Naive thymus-derived CD4-positive, alpha-beta T cell (primary cell): ENCODE measurements at places on chromosomes 7 and 10. TPM values are rescaled to one million over a fixed set of nuclear protein-coding genes. Genes with fewer than 3 reads are reported as not detected.

DNA sequence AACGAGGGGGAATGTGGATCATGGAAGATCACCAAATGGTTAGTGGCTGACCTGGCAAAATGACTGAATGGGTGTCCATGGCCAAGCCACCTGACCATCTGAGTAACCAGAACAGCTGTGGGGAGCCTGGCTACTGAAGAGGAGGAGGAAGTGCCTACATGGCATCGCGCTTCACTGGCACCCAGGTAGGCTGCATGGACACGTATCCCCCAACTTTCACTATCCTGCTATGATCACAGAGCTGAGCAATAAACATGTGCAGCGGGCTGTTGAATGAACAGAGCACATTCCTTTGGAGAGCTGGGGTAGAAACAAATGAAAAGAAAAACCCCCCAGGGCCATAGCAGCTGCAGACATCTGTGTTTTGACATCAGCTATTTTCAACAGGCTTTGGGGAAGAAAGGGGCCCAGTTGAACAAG is 6.5 kb downstream of the AKR1B1 start:
- no peak for DNase-seq

- DNase-seq: no peak
Observed at GRCh38 chr10:89351412-89351779, 23.6 kb downstream of the IFIT3 start.

NPFFR1 gene
- 0.05 TPM for total RNA-seq

DNA sequence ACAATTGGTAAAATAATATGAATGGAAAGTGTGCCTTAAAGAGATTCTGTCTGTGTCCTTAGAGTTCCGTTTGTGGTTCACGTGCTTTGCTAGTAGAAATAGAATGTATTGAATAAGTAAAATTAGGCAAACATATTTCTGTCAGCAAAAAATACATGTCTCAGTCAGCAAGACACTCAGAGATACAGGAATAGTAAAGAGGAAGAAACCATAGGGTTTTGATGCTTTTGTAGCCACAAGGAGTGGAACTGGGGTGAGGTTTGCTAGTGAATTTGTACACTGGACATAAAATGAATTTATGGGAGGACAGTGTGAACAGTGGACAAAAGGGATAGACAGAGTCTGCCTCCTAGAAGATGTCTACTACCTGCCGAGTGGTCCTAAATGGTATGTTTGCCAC is 289.2 kb upstream of the NRP1 start:
- no peak for DNase-seq

- no peak for DNase-seq
Observed at GRCh38 chr7:133601617-133602016, 348.7 kb downstream of the EXOC4 start.

DNA sequence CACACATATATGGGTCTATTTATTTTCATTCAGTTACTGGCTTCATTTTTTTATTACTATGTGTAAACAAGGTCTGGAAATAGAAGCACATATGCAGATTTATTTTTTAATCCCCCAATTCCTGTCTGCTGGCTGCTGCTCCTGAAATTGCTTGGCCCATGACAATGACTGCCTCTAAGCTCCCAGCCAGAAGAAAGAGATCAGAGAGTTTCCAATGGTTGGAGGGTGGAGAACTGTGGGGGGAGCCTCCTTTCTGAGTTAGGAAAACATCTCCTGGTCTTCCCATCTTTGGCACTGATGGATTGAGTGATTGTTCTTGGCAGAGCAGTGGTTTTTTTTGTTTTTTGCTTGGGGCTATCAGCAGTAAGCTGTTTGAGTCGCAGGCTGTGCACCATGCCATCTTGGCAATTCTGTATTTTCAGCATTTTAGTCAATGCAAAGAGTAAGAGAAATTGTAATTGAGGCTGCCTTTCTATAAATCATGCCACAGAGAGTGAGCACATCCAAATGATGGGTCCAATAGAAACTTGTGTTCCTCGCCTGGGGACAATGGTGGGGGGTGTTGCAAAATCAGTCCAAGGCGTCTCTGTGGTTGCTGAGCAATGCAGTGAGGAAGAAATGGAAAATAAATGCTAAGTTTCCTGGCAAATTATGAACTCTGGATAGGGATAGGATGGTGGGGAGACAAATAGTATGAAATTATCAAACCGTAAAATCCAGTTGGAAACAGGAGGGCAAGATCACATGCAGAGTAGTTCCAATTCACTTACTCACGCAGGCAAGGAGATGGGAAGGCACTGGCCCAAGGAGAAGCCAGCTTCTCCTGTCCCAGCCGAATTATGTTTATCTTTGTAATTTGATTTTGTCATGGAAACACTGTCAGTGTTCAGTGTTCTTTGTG is 382.4 kb downstream of the SORCS3 start:
- no peak for DNase-seq

DNA sequence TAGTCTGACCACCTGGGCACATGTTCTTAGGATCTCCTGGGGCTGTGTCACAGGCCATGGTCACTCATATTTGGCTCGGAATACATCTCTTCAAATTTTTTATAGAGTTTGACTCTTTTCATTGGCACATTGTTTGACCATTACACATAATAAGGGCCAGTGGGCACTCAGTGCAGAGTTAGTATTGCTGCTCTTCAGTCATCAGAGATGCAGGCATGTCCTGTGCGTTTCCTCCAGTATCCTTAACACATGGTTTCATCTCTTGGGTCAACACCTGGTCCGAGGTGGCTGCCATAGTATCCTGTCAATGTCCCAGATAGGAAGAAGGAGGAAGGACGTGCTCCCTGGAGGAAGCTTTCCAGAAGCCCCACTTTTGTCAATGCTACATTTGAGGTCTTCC is 125.0 kb downstream of the FAM107B start:
- DNase-seq: no peak

GRCh38 chr7:131773413-131773812 is 217.0 kb upstream of the PODXL start:
- DNase-seq: no peak

FGFR2 gene
- not detected for total RNA-seq

CCT6A gene
- total RNA-seq: 38.7 TPM

ASB4 gene
- not detected for total RNA-seq

DNA sequence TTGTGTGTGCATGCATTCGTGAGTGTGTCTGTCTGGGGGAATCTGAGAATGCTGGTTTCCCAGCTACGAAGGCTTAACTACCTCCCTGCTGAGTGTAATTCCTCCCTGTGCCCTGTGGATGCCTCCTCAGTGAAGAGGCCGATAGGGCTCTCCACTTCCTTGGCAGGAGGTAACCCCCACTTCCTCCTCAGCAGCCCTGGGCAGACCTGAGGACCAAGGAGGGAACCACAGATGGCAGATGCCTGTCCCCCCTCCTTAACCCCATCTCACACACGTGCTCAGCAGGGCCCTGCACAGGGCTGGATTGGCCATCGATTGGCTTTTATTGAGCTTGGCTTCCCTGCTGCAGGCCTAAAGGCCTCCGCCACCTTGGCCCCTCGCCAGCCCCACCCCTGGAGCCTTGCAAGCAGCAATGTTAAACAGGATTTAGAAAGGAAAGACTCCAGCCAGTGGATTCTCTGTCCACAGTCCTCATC is 45.6 kb upstream of the LRRC4 start:
- DNase-seq: no peak

- peak; percentile 53 for DNase-seq
Observed at GRCh38 chr7:2982831-2983230, 60.8 kb downstream of the CARD11 start.
